Heart right ventricle (tissue), 16 donors: ENCODE measurements at places on chromosomes 7 and 10. TPM values are rescaled to one million over a fixed set of nuclear protein-coding genes. Genes with fewer than 3 reads are reported as not detected.

Gene GRID2IP
- polyA plus RNA-seq: 0.15 TPM

Gene YAE1
- polyA plus RNA-seq: 34.3 TPM

Gene TMEM254
- 6.4 TPM for polyA plus RNA-seq

Gene TMEM168
- polyA plus RNA-seq: 14.4 TPM

Gene CPN1
- not detected for polyA plus RNA-seq

Gene PLCE1
- polyA plus RNA-seq: 0.84 TPM

Gene DENND2A
- 9.2 TPM for polyA plus RNA-seq

Gene ANKRD61
- polyA plus RNA-seq: not detected

Gene PSMA2
- 154 TPM for polyA plus RNA-seq

Gene CFAP46
- polyA plus RNA-seq: 0.88 TPM

Gene FAM171A1
- 7.7 TPM for polyA plus RNA-seq

Gene SEMA3E
- under 0.01 TPM for polyA plus RNA-seq

Gene ASB10
- polyA plus RNA-seq: 63.4 TPM

Gene NUTM2A
- 6.8 TPM for polyA plus RNA-seq

Gene PLXNA4
- 0.83 TPM for polyA plus RNA-seq

Gene FAM25G
- not detected for polyA plus RNA-seq
